ENCODE measurements at places on chromosomes 16 and 17. TPM values are rescaled to one million over a fixed set of nuclear protein-coding genes. Genes with fewer than 3 reads are reported as not detected.

- DNase-seq, result no peak
Observed at GRCh38 chr17:39484178-39484577, 22.9 kb downstream of the CDK12 start.

The HID1 gene
- 13.5 TPM for total RNA-seq

- DNase-seq, result peak; percentile 94
Observed at GRCh38 chr17:48791128-48792032, 25.6 kb downstream of the TTLL6 start.

DNA sequence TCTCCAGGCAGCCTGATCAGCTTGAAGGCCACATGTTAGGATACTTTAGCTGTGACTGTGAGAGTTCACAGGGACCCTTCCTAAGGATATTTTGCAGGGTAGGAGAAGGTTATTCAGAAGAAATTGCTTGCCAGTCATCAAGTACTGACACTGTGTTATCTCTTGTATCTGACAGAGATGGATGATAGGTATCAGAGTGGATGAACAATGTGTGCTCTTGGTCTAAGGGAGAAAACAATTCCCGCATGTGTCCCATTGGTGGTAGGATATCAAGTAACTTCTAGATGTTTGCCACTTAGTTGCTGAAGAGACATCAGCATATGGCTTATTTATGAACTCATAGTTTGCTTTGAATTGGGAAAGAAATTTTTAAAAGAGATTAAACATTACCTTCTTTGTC lies 219.3 kb downstream of the SPECC1 start:
- no peak for DNase-seq

The TGFB1I1 gene
- 263 TPM for total RNA-seq

The TTYH2 gene
- 11.3 TPM for total RNA-seq

The NDRG4 gene
- total RNA-seq, result 13.3 TPM

GRCh38 chr17:81084680-81085419 lies 49.9 kb downstream of the BAIAP2 start:
- DNase-seq, result no peak

The HES7 gene
- total RNA-seq, result not detected

- DNase-seq, result no peak
Observed at GRCh38 chr16:11372073-11372828, 27.0 kb downstream of the RMI2 start.

DNA sequence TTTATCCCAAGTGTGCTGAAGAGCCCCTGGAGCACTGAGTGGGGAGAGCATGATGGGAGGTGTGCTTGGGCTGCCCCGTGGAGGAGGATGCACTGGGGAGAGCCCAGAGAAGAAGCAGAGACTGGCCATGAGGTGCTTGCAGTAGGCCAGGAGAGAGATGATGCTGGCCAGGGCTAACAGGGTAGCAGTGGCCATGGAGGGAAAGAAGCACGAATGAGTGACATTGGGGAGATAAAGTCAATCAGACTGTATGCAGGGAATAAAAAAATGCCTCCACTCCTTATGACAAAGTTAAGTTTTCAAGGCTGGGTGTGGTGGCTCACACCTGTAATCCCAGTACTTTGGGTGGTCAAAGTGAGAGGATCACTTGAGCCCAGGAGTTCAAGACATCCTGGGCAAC lies 5.4 kb upstream of the TMEM220 start:
- DNase-seq, result no peak

- no peak for DNase-seq
Observed at GRCh38 chr17:64085650-64086005, 44.3 kb downstream of the ERN1 start.

GRCh38 chr17:71969500-71969899 lies 151.3 kb upstream of the SOX9 start:
- DNase-seq, result no peak

The CD300E gene
- 0.39 TPM for total RNA-seq

The PDIA2 gene
- 1.2 TPM for total RNA-seq

- no peak for DNase-seq
Observed at GRCh38 chr17:57294629-57295501, 38.5 kb downstream of the MSI2 start.

The IKZF3 gene
- total RNA-seq, result 0.98 TPM

The CCL1 gene
- not detected for total RNA-seq

DNA sequence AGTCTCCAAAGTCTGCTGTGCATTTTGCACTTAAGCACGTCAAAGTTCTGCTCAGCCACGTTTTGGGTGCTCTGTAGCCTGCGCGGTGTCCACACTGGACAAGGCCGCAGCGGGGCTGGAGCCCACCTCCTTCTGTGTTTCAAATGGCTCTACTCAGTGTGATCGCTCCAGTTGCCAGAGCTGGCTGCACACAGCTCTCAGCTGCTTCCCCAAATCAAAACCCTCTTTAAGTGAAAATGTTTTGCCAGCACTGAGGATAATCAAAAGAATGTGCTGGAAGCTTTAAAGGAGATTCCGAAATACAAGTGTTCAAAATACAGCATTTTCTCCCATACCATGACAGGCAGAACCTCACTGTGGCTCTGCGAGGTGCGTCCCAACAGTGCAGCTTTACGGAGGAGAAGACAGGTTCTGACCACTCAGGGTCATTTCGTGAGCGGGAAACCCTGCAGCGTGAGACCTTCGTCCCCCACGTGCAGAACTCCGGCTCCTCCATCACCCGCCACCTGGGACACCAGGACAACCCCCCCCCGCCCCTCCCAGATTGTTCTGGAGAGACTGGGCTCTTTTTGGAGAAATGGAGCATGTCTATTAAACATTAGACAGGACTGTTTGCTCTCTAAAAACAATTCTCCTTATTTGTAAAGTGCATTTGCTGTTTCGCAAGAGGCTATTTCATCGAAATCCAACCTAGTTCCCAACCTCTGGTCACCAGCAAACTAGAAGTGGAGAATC lies 16.6 kb downstream of the TBC1D16 start:
- DNase-seq, result no peak

GRCh38 chr16:83842756-83843507 lies 35.2 kb downstream of the HSBP1 start:
- DNase-seq, result no peak

GRCh38 chr17:44023545-44024270 lies 8.9 kb upstream of the TMEM101 start:
- DNase-seq, result no peak

All from esophagus muscularis mucosa (tissue), 4 donors.